ENCODE measurements at places on chromosomes 12 and 14. TPM values are rescaled to one million over a fixed set of nuclear protein-coding genes. Genes with fewer than 3 reads are reported as not detected.
A peak's percentile ranks its signal among the peaks of the same experiment; 100 is the strongest.

TTC6 gene
- 3.1 TPM for total RNA-seq

GRCh38 chr12:105658389-105658788 lies 327.9 kb downstream of the C12orf75 start:
- DNase-seq = no peak

- DNase-seq = no peak
Observed at GRCh38 chr12:2283480-2283879, 230.7 kb downstream of the CACNA1C start.

- DNase-seq = no peak
Observed at GRCh38 chr12:77402716-77403115, 337.3 kb upstream of the E2F7 start.

- DNase-seq = no peak
Observed at GRCh38 chr12:130589540-130590317, 126.4 kb downstream of the RIMBP2 start.

GRCh38 chr14:100472094-100472455 lies 115.1 kb downstream of the BEGAIN start:
- no peak for DNase-seq

LMNTD1 gene
- total RNA-seq = 0.15 TPM

- no peak for DNase-seq
Observed at GRCh38 chr12:104673696-104674482, 217.1 kb downstream of the CHST11 start.

DNAH10 gene
- total RNA-seq = 0.05 TPM

DNA sequence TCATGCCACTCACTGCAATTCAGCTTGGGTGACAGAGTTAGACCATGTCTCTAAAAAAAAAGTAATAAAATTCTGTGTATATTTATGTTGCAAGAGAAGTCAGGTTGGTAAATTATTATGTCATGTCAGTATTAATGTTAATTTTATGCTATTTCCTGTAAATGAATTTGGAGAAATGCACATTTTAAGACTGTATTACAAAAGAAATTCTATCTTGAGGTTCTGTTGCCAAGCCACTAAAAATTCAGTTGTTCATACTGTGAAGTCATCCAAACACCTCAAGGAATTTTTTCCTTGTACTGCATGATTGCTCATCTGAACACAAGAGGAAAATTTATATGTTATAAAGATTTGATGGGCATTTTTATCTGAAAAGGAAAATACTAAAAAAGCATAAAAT lies 23.3 kb upstream of the HMGA2 start:
- no peak for DNase-seq

GALNT16 gene
- total RNA-seq = 22.7 TPM

DNA sequence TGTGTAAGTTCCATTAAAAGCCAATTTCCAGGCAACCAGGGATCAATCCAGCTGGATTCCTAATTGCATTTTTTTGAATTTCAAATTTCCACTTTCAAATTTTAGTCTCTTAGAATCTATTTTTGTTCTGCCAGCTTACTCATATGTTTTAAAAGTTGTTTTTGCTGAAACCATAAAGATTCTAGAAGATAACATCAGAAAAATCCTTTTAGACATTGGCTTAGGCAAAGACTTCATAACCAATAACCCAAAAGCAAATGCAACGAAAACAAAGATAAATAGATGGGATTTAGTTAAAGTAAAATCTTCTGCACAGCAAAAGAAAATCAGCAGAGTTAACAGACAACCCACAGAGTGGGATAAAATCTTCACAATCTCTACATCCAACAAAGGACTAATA lies 253.3 kb downstream of the AEBP2 start:
- DNase-seq = no peak

DNA sequence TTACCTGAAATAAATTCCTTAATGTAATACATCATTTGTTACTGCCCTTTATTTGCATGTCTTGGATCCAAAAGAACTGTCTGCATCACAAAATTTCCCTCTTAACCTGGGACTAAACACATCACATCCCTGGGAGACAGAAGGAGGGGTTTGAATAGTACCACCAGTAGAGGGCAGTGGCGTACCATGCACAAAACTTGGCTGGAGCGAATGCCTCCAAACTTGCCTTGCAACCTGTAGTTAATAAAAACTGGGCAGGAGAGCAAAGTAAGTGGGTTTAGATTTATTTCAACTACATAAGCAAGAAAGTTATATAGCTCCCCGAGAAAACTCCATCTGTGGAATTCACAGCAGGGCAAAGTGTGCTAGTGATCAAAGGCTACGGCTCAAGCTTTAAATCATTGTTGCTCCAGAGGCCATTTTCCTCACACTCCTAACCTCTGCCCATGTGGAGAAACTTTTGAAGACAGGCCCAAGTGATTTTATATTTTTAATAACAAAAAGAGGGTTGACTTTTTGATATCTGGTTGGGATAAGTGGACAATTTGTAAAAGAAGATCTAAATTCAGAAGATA lies 1176.7 kb upstream of the SEL1L start:
- peak; percentile 40 for DNase-seq

KRT3 gene
- total RNA-seq = not detected

ALDH1L2 gene
- total RNA-seq = 37.4 TPM

GRCh38 chr12:171743-172676 lies 41.9 kb downstream of the SLC6A12 start:
- no peak for DNase-seq
